ENCODE measurements at places on chromosomes 7 and 10.

DNA sequence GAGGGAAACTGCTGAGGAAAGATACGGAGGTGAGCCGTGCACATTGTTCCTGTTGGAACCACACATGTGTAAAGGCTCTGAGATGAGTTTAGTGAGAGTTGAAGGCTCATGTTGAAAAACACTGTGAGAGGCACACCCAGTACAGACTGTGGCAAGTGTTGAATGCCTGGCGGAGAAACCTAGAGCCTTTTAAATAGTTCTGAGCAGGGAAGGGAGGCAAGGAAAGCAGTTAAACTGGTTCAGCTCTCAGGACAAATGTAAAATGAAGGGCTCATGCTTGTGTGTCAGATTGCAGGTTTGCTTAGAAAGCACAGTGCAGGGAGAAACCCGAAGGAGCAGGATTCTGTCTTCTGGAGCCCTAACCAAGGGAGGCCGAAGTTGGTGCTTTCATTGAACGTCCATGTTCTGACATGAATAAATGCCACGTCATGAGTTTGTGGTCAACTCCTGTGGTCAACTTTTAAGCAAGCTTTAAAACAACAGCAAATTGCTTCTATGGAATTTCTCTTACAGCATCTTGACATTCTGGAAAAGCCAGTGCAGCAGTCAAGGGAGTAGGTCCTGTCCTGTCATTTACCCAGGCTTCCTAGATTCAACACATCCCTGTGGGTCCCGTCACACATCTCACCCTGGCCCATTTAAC is 650.9 kb upstream of the GALNT17 start:
- DNase-seq: no peak

DNA sequence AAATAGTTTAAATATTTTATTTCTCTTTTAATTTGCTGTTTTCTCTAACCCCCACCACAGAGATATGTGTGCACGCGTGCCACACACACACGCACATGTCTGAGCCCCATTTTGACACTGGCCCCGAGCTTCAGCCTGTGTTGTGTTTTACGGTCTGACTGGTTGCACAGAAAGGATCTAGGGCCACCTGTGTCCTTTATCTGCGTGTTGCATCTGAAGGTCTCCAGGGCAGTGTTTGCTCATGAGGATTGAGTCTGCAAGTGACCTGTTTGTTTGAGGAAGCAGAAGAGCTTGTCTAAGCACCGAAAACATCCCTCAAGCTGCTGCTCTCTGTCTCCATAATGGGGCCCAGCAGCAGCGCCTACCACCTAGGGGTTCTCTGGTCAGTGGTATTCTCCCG is 266.4 kb upstream of the LYZL1 start:
- no peak for DNase-seq

GRCh38 chr7:94940241-94940640 is 32.8 kb downstream of the PPP1R9A start:
- DNase-seq: no peak

GRCh38 chr7:26065652-26066051 is 86.3 kb upstream of the NFE2L3 start:
- no peak for DNase-seq

DNA sequence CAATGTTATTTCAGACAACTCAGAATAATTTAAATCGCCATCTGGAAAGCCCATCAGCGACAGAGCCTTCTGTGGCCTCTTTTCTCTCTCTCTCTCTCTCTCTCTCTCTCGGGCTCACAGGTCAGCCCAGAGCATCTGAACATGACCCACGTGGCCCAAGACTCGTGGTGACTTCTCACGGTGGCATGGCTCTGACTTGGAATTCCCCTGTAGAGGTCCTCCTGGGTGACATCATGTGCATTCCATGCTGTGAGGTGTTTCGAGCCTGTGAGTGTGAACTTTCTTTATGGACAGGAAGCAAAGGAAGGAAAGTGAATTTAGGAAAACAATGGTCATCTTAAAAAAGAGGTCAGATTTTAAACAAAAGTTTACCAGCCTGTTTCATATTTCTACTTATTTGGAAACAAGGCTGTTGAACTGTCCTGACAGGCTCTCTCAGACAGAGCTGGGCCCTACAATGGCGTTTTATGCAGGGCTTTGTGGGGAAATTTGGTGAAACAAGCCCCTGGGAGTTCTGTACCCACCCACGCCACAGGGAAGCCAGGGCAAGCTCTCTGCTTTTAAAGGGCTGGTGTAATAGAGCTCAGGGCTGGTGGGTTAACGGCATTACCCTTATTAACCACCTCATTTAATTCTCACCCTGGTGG is 359.7 kb upstream of the ZNF32 start:
- no peak for DNase-seq

Measured in stimulated activated CD4-positive, alpha-beta T cell treated with anti-CD3 and anti-CD28 coated beads, Interleukin-4, amount 100 ng/mL, for 4 hours (primary cell).